AG09319 (cell line): ENCODE measurements at places on chromosomes 6 and 20.

DNA sequence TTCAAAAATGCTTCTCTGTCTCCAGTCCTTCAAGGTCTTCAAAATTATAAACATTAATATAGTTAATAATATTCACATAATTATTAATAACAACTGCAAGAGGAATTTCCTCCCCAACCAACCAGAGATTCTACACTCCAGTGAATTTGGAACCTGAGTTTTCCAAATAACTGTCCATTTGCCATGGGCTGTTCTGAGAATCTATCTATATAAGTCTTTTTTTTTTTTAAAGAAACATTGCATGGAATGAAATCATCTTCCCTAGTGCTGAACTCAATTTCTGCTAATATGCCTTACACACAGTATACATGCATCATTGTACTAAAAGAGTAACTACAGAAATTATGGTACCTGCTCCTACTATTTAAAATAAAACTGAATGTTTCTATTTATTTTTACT lies 113.9 kb downstream of the SLC22A3 start:
- no peak for DNase-seq

DNA sequence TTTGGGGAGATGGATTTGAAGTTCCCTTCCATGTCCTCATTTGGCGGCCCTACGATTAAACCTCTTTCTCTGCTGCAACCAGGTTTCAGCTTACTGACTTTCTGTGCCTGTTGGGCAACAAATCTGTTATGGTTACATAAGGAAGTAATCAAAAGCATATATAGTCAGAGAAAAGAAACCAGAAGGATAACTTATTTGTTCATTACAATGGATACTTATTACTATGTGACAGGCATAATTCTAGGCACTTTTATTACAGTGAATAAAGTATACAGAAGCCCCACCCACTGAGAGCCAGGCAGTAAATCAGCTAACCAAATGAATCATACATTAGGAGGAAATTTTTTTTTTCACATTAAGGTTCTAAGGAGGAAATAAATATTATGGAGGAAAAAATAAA lies 9.6 kb upstream of the TRIM31 start:
- DNase-seq = peak; percentile 14

DNA sequence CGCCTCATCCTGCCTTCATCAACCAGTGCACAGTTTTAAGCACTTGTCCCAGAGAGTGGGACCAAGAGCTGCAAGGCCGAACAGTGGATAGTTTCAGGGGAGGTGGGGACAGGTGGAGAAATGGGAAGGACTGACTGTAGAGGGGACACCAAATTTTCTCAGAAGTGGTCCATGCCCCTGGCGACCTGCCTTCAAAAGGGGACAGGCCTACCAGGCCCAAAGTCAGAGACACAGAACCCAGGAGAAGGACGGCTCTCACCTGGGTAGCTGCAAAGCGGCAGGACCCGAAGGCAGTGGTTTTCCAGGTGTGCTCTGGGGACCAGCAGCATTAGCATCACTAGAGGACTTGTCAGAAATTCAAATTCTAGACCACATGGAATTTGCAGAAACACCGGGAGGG lies 5.8 kb downstream of the TFEB start:
- no peak for DNase-seq

GRCh38 chr6:130969166-130969565 lies 93.9 kb downstream of the EPB41L2 start:
- DNase-seq = no peak

GRCh38 chr6:26300828-26301227 lies 64.2 kb upstream of the BTN3A2 start:
- DNase-seq = no peak

DNA sequence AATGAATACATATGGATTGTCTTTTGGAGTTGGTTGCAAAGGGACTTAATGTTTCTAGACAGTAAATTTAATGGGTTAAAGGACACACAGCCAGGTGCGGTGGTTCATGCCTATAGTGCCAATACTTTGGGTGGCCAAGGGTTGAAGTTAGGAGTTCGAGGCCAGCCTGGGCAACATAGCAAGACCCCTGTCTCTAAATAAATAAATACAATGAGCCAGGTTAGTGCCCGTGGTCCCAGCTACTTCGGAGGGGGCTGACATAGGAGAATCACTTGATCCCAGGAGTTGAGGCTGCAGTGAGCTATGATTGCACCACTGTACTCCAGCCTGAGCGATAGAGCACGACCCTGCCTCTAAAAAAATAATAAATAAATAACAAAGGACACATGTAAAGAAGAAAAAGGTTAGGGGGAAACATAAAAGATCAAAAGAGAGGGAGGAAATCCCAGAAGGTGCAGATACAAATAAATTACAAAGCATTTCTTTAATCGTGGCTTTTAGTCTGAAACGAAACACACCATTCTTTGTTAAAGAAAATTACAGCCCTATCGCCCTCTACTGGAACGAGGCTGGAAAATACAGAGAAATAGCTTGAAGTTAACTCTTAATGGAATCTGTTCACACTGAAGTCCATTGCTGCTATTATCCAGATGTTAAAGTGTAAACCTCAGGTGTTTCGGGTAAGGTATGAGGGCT lies 42.6 kb upstream of the SCML4 start:
- DNase-seq = no peak

DNA sequence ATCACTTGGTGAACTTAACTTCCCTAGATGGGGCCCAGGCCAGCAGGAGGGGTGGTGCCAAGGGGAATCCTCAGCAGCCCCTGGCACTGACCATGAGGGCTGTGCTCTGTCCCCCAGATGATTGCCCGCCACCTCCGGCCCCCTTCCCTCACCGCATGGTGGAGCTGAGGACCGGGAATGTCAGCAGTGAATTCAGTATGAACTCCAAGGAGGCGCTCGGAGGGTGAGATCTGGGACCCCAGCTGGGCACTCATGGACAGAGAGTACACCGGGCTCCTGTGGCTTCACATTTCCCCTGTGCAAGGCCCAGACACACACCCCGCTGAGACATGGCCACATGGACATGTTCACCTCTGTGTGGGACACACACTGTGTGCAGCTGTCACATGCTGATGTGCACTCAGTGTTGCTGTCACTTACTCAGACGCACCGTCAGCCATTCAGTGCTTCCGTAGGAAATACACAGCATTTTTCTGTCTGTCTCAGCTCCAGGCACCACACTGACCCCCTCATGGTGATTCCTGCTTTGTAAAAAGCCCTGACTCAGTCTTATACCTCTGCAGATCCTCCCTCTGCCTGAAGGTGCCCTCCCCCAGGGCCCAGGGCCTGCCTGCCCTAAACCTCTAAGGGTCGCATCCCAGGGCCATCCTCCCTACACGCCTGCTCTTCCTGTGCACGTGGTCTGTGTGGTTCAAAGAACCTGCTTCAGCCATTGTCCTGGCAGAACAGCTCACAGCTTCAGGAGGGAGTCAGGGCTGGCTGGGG lies 4.4 kb downstream of the MYLK2 start:
- DNase-seq = no peak

- no peak for DNase-seq
Measured at GRCh38 chr6:95288251-95288650, 289.1 kb upstream of the MANEA start.

- peak; percentile 27 for DNase-seq
Measured at GRCh38 chr6:47414423-47415167, 63.0 kb upstream of the CD2AP start.
